ENCODE measurements at places on chromosomes 5 and 9. TPM values are rescaled to one million over a fixed set of nuclear protein-coding genes. Genes with fewer than 3 reads are reported as not detected.

Gene GPX3
- polyA plus RNA-seq, result 2.3 TPM

Gene SPATA31D4
- not detected for polyA plus RNA-seq

Gene GFI1B
- polyA plus RNA-seq, result not detected

Gene GNA14
- 7.1 TPM for polyA plus RNA-seq

Gene LIX1
- 5.0 TPM for polyA plus RNA-seq

Gene ANKRD31
- 0.42 TPM for polyA plus RNA-seq

Gene NSD1
- 17.5 TPM for polyA plus RNA-seq

Gene POLK
- 44.1 TPM for polyA plus RNA-seq

Gene ABO
- 0.10 TPM for polyA plus RNA-seq

Gene SLC45A2
- not detected for polyA plus RNA-seq

Gene CARD19
- polyA plus RNA-seq, result 13.2 TPM
